ENCODE measurements at places on chromosomes 1 and 21. TPM values are rescaled to one million over a fixed set of nuclear protein-coding genes. Genes with fewer than 3 reads are reported as not detected.

Gene DESI2
- total RNA-seq: 37.1 TPM

Gene GPR25
- not detected for total RNA-seq

Gene MIXL1
- total RNA-seq: not detected

Gene ATP5PB
- 202 TPM for total RNA-seq

Gene CYP4X1
- 0.81 TPM for total RNA-seq
